ENCODE measurements at places on chromosomes 13 and 19.

DNA sequence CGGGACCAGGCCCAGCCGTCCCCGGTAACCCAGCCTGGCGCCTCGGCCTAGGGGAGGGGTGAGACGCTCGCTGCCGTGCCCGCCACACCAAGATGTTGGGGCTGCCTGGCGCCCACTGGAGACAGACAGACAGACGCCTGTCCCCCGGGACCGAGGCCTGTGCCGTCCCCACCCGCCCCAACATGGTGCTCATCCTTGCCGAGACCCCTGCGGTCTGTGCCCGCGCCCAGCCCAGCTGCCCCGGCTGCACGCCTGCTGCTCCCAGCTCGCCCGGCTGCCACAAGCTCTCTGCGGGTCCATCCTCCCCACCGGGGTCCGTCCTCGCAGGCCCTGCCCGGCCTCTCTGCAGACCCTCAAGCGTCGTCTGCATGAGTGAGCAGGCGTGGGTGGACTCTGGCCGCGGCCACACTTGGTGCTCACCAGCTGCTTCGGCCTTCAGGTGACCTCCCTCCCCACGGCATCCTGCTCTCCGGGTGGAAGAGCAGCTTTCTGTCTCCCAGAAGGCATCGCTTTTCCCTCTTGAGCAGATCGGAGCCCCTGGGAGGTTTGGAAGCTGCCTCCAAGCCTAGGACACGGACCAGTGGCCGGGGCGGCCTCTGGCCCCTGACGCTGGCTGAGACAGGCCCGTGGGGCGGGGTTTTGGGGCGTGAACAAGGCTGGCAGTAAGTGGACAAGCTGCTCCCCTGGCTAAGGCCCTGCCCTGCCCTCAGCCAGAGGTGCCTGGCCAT, 6.7 kb upstream of the TMPRSS9 start:
- DNase-seq, result no peak

DNA sequence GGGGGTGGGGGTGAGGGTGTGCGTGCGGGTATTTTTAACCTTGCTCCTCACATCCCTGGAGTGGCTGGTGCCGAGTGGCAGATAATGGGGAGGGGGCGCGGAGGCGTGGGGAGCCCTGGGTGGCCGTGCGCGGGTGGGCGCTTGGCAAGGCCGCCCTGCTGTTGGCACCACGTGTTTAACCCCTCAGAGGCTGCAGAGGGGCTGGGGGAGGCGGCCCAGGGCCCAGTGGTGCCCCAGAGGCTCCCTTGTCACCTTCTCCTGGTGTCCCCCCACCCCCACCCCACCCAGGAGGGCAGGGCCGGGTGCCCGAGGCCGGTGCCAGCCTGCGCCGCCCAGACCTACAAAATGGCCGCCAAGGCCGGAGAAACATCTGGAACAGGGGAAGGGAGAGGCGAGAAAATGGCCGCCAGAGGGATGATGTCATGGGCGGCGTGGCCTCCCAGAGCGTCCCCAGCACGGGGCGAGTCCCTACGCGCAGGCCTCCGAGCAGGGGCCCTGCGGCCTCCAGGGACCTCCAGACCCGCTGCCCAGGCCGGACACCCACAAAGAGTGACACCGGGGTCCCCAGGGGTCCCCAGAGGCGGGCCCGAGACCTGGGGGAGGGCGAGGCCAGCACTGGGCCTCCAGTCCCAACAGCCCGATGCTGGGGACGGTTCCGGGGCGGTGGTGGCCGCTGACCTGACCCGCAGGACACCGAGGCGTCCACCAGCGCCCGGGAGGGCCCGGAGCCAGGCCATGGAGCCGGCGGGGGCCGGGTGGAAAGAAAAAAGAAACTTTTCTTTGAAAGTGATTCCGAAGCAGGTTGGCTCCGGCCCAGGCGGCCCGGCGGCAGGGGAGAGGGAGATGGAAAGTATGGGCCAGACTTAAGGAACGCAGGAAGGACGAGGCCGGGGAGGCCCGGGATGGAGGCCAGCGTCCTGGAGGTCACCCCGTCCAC, 38.2 kb downstream of the NFIC start:
- DNase-seq, result no peak

GRCh38 chr19:37333457-37333856, 37.4 kb upstream of the ZNF527 start:
- DNase-seq, result no peak

DNA sequence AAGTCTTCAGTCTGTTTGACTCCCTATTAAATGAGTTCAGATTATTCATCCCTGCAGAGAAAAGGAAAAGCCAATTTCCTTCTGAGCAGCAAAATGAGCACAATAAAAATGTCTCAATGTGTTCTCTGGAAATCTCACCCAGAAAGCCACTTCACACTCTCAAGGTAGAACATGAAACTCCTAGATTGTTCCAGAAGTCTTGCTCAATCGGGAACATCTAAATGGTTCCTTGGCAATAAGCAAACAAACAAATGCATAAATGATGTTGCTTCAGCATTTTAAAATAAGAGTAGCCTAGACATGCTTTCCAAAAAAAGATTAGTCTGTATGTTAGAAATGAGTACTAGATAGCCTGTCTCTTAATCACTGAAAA, 59.7 kb upstream of the TNFRSF19 start:
- DNase-seq, result no peak

- no peak for DNase-seq
Measured at GRCh38 chr13:24066405-24067295, 93.9 kb upstream of the SPATA13 start.

DNA sequence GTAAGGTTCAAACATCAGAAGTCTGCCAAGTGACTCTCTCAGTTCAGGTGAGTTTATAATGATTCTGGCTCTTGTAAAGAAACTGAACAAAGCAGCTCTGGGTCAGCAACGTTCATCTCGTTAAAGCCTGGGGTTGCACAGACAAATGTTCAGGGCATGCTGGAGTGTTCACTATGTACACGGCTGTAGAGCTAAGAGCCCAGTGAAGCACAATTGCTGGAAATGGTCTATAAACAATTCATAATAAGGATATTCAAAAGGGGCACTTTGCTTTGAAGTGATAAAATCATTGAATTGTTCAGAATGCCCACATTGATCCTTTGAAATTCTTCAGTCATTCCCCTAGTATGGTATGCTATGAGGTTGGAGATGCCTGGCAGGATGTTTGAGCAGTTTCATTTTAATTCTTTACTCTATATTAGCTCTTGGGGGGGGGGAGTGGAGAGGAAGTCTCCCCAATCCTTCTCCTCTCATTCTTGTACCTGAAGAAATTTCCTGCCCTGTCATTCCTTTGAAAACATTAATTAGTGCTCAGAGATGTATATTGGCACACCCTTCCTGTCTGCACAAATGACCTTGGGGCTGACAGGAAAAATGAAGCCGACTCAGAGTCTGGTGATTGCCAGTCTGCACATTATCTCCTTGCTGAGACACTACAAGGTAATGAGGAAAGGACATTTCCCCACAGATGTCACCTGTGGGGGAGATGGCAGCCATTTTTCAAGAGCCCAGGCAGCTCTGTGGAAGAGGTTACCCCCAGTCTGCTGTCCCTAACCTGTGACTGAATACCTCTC, 145.5 kb downstream of the DLEU7 start:
- no peak for DNase-seq

GRCh38 chr13:98264877-98265276, 87.8 kb upstream of the RNF113B start:
- no peak for DNase-seq

DNA sequence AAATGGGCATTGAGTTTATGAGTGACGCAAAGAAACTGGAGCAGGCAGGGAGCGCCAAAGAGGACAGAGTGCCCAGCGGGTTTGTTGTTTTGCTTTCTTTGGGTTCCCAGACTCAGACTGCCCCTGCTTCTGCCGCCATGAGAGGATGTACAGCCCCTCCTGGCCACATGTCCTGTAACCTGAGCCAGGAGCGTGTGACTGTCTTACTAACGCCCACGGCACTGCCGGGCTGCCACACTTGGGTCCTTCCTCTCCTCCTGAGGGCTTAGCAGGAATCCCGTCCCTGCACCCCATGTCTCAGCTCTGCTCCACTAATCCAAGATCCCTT, 80.5 kb downstream of the GPR12 start:
- DNase-seq, result no peak

- DNase-seq, result no peak
Measured at GRCh38 chr13:98343461-98343860, 166.4 kb upstream of the RNF113B start.

DNA sequence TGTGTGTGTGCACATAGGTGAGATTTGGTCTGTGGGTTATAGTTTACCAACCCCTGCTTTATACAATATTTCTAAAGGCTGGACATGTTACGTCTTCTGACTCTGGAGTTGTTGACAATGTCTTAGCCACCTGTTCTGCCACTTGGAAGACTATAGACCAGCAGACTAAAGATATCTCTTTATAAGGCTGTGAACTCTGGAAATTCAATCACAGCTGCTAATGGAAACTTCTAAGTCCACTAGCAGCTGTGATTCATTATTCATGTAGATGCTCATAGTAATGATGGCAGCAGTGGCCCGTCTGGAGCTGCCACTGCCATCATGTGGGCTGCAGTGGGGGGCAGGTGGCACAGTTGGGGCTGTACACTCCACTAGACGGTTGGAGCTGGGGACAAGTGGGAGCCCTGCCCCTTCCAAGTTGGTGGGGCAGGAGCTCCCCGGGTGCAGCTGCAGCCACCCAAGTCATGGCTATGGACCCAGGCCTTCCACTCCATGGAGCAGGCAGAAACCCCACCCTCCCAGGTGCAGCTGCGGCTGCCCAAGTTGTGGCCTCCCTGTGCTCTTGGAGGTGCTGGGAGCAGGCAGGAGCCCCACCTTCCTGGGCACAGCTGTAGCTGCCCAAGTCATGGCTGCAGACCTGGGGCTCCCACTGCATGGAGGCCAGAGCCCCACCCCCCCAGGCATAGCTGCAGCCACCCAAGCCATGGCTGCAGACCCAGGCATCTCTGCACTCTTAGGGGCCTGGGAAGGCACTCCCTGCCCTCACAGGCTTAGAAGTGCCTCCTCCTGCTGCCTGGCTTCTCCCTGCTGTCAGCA, 8.8 kb downstream of the IGFL4 start:
- DNase-seq, result no peak

DNA sequence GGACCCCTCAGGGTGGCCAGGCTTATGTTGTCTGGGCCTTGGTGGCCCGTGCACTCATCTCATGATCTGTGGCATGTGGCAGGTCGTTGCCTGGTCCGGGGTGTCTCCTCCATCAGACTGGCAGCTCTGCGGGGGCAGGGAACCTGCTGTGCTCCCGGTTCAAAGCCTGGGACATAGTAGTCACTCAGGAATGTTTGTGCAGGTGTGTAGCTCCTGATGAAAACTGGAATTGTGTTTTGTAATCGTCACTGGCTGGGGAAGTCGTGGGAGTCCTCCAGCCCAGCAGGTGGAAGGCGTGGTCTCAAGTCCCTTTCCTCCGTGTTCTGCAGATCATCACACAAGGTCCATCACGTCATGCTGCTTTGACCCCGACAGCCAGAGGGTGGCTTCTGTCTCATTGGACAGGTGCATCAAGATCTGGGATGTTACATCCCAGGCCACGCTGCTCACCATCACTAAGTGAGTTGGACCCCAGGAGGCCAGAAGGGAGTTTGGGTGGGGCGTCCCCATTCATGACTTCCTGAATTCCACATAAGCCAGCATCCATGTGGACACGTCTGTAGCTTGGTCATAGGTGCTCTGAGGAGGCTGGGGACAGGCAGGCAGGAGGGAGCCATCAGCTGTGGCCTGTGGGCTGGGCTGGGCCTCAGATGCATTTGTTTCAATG, 19.1 kb downstream of the WDR88 start:
- DNase-seq, result no peak

- no peak for DNase-seq
Measured at GRCh38 chr13:28356561-28357021, 138.3 kb downstream of the FLT1 start.

DNA sequence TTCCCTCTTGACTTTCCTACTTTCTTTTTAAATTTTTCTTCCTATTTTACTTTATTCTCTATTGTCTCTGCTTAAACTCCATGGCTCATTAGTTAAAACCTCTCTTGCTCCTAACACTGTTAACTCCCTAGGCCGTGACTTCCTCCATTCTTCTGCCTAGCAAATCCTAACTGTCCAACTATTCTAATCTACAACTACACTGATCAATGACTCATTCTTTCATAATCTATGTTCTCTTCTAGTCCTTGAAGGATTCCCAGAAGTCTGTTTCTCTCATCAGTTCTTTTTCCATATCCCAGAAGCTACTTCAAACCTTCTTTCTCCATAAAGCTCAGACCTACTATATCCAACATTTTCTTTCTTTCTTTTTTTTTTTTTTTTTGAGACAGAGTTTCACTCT, 66.9 kb downstream of the MICU2 start:
- DNase-seq, result no peak

GRCh38 chr19:8585894-8586750, 8.9 kb upstream of the MYO1F start:
- no peak for DNase-seq

DNA sequence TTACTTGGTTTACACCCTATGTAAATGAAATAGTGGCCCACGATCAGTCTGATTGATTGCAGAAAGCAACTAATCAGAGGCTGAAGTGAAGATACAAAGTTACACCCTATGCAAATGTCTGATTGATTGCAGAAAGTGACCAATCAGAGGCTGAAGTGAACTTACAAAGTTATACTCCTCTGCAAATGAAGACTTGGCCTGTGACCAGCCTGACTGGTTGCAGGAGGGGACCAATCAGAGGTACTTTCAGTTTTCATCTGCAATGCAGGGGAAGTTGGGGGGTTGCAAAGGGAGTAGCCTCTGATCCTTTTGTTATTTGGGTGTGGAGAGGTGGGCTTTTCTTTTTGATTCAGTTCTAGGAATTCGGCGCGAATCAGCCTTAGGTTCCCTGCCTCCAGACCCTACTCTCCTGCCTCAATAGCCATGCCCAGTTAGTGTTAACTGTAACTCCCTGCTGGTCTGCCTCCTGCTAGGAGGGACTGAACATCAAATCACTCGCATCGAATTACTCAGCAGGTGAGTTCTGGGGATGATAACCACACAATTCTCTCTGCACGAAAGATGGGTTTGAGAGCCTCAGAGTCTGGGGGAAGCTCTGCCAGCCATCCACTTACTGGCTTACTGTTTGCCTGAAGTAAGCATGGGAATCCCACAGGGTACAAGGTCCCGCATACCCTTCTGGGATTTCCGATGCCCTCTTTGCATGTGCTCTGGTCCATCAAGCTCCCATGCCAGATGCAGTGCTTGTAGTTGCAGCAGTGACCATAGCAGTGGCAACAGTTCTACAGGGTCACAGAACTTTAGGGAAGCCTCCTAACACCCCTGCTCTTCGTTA, 7.5 kb downstream of the ARL11 start:
- no peak for DNase-seq

- DNase-seq, result no peak
Measured at GRCh38 chr13:103436057-103436654, 369.9 kb upstream of the SLC10A2 start.

DNA sequence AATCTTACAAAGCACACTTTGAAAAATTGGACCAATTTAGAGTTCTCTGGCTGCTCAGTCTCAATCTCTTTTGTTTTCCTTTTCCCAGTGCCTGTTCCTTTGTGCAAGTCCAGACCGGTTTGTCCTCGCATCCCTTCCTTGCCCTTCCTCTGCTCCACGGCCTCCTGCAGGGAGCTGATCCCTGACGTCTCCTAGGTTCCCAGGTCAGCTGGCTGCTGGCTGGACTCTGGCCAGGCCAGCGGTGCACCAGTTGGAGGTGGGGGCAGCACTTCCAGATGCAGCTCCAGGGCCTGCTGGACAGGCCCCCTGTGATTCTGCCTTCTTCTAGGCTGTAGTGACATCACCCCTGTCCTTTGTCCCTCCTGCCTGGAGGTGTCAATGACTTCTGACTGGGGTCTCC, 44.0 kb upstream of the KPNA3 start:
- no peak for DNase-seq

All from stimulated activated CD4-positive, alpha-beta T cell treated with anti-CD3 and anti-CD28 coated beads, Interleukin-1b, Interleukin-23, amount 100 ng/mL, for 1 hour (primary cell).